Activated CD4-positive, CD25-positive, alpha-beta regulatory T cell treated with anti-CD3 and anti-CD28 coated beads, Interleukin-2, amount 50 U/mL, for 24 hours (primary cell): ENCODE measurements at places on chromosomes 1 and 21.

GRCh38 chr1:113269168-113269963 lies 120.9 kb upstream of the MAGI3 start:
- ATAC-seq: no peak

- no peak for ATAC-seq
Observed at GRCh38 chr1:197911857-197912696, 5.1 kb upstream of the LHX9 start.

- ATAC-seq: peak; percentile 64
Observed at GRCh38 chr1:28208818-28209441, 23.9 kb downstream of the DNAJC8 start.

GRCh38 chr1:228827019-228827418 lies 91.7 kb downstream of the RHOU start:
- no peak for ATAC-seq

DNA sequence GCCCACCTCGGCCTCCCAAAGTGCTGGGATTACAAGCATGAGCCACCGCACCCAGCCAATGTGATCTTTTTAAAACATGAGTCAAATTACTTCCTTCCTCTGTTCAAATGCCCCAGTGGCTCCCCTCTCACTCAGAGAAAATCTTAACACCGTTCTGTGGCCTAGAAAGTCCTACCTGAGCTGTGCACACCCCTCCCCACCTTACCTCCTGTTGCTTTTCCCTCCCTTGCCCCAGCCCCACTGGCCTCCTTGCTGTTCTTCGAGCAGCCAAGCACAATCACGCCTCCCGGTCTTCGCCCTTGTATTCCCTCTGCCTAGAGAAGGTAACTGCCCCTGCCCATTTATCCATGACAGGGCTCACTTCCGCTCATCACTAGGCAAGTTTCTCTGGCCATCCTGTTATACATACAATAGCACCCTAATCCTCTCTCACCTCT lies 62.6 kb upstream of the RPL11 start:
- no peak for ATAC-seq

DNA sequence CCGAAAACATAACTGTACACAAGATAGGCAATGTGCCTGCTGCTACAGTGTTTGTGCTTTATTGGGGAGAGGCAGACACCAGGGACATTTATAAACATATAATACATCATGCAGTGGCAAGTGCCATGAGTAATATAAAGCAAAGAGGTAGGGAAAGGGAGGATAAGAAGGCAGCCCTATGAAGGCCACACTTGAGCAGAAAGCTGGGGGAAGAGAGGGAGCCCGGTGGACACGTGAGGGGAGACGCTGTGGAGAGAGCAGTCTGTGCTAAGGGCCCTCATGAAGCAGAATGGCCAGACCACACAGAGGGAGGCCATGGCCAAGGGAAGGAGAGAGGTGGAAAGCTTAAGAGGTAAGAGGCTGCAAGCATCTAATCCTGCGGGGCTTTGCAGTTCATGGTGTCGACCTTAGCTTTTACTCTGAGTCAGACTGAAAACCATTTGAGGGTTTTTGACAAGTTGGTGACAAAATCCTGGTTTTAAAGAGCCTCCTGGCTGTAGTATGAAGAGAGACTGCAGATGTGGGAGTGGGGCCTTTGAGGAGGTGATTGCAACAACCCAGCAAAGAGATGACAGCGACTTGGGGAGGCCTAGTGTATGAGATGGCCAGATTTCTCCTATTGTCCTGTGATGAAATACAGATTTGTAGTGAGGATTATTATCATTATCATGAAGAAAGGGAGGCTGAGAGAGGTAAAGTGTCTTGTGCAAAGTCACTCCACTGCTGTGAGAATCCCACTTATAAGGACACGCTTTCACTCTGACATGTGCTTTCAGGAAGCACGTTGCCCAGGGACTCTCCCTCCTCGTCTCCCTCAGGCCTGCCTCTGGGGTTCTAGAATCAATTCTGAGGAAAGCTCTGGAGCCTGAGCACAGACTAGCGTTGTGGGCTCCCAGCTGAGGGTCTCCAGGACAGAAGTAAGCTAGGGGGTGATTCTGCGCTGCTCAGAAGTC lies 192.9 kb downstream of the RHOU start:
- no peak for ATAC-seq
